ENCODE measurements at places on chromosomes 2 and 18. TPM values are rescaled to one million over a fixed set of nuclear protein-coding genes. Genes with fewer than 3 reads are reported as not detected.

- DNase-seq: no peak
- H3K4me1 ChIP-seq: no peaks in the 10 kb centered on the region
- H3K27me3 ChIP-seq: peaks cover 85% of the 10 kb centered on the region
- H3K4me3 ChIP-seq: no peak overlapping the region
These were observed 77.6 kb upstream of the OTOF start for GRCh38 chr2:26555246-26556133.

DNA sequence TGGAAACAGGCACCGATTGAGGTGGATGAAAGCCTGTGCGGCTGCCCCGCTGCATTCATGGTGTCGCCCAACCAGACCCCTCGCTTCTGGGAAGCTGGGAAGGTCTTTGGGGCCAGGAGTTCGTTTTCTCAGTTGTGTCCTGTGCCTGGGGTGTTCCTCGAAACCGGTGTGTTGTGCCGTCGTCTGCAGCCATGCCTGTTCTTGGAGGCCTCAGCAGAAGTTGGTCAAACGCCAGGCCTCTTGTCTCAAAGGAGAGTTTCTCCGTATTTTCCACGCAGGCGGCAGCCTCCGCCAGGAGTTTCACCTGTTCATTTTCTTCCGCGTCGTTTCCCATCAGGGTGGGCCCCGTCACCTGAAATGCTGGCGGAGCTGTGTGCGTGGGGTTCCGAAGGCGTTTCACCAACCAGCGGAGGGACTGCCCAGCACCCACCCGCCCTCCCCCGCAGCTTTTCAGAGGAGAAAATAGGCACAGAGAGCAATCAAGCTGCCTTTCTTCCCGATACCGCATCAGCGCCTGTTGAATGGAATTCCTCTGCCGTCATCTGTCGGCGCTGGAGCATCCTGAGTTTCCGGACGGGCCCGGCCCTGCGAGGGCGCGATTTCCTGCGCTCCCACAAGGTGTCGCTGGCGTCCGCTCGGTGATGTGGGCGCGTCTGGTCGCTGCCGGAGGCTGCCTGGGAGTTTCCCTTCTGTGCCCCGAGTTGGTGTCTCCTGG, 17.0 kb upstream of the NFATC1 start:
- H3K27ac ChIP-seq: no peak overlapping the region
- DNase-seq: peak; percentile 79
- H3K27me3 ChIP-seq: no peaks in the 10 kb centered on the region
- no peak overlapping the region for H3K4me3 ChIP-seq

- H3K4me3 ChIP-seq: no peak overlapping the region
- no peaks in the 10 kb centered on the region for H3K27me3 ChIP-seq
- H3K4me1 ChIP-seq: peaks cover 29% of the 10 kb centered on the region
These were observed 96.3 kb downstream of the FAM210A start for GRCh38 chr18:13629841-13630715.

- no peak overlapping the region for H3K27ac ChIP-seq
- no peaks in the 10 kb centered on the region for H3K4me1 ChIP-seq
- H3K36me3 ChIP-seq: no peaks in the 10 kb centered on the region
- DNase-seq: no peak
- H3K4me3 ChIP-seq: no peak overlapping the region
These were observed 70.2 kb downstream of the AOX1 start for GRCh38 chr2:200655918-200656580.

DNA sequence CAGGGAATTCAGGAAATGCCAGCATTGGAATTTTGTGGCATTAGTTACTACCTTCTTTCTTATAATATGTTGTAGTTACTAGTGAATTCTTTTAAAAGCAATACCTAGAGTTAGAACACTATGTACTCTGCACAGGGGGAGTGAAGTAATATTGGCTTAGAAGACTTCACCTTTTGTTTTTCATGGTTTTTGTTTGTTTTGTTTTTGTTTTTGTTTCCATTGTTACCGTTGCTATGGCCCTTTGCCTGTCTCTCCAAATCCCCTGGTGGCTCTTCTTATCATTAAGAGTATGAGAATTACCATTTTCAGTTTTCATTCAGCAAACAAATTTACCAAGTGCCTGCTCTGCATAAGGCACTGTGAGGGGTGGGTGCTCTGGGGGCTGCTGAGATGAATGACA, 160.1 kb downstream of the HAUS1 start:
- peak overlapping the region; percentile 77 for H3K27ac ChIP-seq
- H3K36me3 ChIP-seq: peaks cover 7% of the 10 kb centered on the region
- H3K4me1 ChIP-seq: peaks cover 89% of the 10 kb centered on the region
- H3K27me3 ChIP-seq: no peaks in the 10 kb centered on the region
- H3K4me3 ChIP-seq: no peak overlapping the region
- DNase-seq: no peak

DNA sequence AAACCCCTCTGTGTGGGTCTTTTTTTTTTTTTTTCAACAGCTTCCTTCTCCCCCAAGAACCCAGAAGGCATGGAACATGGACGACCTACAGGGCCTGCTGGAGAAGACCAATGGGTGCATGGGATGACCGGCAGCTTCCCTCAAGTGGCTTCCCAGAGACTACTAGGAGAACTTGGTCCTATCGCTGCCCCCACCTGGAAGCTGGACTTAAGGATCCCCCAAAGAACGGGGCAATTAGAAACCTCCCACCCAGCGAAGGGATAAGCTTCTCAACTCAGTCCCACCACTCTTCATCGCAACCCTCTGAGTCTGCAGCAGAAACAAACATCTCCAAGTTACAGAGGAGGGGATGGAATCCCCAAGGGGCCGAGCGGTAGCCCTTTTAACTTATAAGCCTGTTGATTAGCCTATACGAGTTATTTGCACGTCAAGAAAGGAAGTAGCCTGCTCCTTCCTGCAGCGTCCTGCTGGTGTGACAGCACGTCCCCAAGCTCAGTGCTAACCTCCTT, 1.4 kb downstream of the ACTR1B start:
- H3K4me1 ChIP-seq: peaks cover 40% of the 10 kb centered on the region
- H3K27me3 ChIP-seq: no peaks in the 10 kb centered on the region
- peak overlapping the region; percentile 99 for H3K27ac ChIP-seq
- DNase-seq: no peak
- peaks cover 21% of the 10 kb centered on the region for H3K36me3 ChIP-seq

GRCh38 chr2:48397846-48398245, 132.1 kb upstream of the STON1 start:
- no peak overlapping the region for H3K27ac ChIP-seq
- no peak for DNase-seq
- no peaks in the 10 kb centered on the region for H3K27me3 ChIP-seq
- no peaks in the 10 kb centered on the region for H3K36me3 ChIP-seq

DNA sequence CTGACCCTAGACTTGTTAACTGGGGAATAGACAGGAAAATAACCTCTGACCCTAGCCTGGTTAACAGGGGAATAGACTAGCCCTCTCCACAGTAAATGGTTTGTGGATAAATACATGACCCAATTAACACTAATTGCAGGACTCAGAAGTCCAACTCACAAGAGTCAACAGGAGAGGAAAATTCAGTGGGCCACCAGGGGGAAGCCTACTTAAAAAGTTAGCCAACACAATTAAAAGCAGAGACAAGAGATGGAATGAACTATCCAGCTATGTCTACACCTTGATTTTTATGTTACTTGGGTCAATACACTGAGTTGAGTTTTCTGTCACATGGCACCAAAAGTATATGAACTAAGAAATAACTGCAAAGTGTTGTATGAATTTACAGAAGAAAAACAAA, 158.8 kb upstream of the SLC39A10 start:
- no peak for DNase-seq
- no peak overlapping the region for H3K27ac ChIP-seq
- H3K4me1 ChIP-seq: no peaks in the 10 kb centered on the region
- no peaks in the 10 kb centered on the region for H3K27me3 ChIP-seq
- no peak overlapping the region for H3K4me3 ChIP-seq

DNA sequence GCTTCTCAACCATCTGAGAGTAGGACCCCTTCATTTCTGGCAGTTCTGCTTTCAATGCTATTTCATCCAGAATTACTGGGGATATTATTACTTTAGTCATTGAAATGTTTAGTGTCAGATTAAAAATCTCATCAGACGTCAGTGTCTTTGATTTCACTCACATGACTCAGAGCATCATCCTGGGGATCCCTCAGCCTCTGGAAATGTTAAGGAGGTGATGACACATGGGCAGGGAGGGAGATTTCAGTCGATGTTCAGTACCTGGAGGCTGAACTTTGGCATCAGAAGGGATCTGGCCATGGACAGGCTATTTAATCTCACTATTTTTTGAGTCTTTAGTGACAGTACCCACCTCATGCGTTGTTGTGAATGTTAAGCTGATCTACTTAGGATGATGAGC, 39.1 kb downstream of the OSBPL6 start:
- no peak overlapping the region for H3K4me3 ChIP-seq
- H3K4me1 ChIP-seq: peaks cover 13% of the 10 kb centered on the region
- no peaks in the 10 kb centered on the region for H3K36me3 ChIP-seq
- DNase-seq: no peak

DNA sequence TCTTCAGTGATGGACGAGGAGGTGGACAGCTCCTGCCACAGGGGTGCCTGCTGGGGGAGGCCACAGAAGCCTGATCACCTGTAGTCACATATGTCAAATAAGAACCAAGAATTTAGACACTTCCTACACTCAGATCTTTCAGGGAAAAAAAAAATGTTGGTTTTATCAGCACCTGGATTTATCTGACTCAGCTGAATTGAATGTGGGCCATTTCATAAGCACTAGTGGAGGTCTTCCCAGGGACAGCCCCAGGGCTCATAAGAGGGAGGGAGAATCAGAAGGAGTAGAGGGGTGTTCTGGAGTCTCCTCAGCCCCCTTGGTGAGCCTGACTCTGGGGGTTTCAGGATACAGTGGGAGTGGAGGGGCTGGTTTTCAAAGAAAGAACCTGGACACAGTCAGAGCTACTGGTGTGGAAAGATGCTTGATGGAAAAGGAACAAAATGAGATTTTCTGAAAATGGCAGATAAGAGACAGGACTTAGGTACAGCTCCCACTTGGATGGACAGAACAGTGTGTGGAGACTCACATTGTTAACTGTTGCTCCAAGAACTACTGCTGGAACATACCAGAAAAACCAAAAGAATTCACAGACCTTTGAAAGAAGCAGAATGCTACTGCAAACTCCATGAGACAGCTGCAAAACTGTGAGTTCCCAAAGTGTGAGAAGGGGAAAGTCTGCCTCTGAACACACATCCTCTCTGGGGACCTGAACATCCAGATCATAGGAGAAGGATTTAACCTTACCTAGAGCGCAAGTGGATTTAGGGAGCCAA, 45.4 kb downstream of the LCT start:
- H3K27me3 ChIP-seq: no peaks in the 10 kb centered on the region
- H3K36me3 ChIP-seq: peaks cover 13% of the 10 kb centered on the region
- H3K27ac ChIP-seq: no peak overlapping the region
- H3K4me3 ChIP-seq: no peak overlapping the region

DNA sequence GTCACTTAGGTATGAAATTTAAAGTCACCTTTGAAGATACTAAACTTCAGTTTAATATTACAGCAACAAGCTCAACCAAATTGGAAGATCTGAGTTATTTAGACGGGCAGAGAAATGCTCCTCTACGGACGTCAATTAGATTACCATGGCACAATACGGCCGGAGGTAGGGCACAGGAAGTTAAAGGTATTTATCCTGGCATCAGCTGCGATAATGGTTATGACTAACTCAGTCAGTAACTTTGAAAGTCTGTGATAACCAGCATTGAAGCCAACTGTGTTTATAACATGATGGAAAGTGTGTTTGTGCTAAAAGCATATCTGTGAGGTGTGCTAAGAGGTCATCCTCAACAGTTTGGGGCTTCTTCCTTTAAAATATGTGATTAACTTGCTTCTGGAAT, 117.3 kb downstream of the WDSUB1 start:
- H3K36me3 ChIP-seq: peaks cover 64% of the 10 kb centered on the region
- H3K4me3 ChIP-seq: no peak overlapping the region
- peak overlapping the region; percentile 14 for H3K27ac ChIP-seq
- no peak for DNase-seq
- H3K27me3 ChIP-seq: no peaks in the 10 kb centered on the region

DNA sequence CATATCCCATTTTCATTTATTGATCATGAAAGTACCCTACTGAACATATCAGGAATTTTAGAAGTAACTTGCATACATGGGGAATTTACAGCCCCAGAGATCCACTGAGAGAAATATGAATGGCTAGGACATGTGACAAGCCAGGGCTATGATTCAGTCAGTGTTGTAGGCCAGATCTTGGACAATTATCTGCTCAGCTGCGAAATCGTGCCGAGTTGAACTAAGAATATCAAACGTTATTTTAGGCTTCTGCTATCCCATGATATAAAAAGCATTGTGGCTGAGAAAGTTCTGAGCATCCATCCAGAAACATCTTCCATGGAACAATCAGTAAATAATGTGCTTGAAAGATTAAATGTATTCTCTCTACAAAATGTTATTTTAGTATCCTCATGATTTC, 85.7 kb upstream of the UNC80 start:
- peak overlapping the region; percentile 16 for H3K4me3 ChIP-seq
- no peaks in the 10 kb centered on the region for H3K36me3 ChIP-seq
- H3K27ac ChIP-seq: peak overlapping the region; percentile 78
- H3K27me3 ChIP-seq: no peaks in the 10 kb centered on the region

Gene LCT
- not detected for total RNA-seq

Gene IL1RN
- 0.33 TPM for total RNA-seq

Gene VWC2L
- not detected for total RNA-seq

Gene PLA2R1
- total RNA-seq: 2.3 TPM

Gene C2orf80
- total RNA-seq: not detected

Gene RESP18
- total RNA-seq: not detected

Gene ASPRV1
- 0.63 TPM for total RNA-seq

Data from left ventricle myocardium inferior (tissue), 1 donor.